ENCODE measurements at places on chromosomes 12 and 14. TPM values are rescaled to one million over a fixed set of nuclear protein-coding genes. Genes with fewer than 3 reads are reported as not detected.
A peak's percentile ranks its signal among the peaks of the same experiment; 100 is the strongest.

DNA sequence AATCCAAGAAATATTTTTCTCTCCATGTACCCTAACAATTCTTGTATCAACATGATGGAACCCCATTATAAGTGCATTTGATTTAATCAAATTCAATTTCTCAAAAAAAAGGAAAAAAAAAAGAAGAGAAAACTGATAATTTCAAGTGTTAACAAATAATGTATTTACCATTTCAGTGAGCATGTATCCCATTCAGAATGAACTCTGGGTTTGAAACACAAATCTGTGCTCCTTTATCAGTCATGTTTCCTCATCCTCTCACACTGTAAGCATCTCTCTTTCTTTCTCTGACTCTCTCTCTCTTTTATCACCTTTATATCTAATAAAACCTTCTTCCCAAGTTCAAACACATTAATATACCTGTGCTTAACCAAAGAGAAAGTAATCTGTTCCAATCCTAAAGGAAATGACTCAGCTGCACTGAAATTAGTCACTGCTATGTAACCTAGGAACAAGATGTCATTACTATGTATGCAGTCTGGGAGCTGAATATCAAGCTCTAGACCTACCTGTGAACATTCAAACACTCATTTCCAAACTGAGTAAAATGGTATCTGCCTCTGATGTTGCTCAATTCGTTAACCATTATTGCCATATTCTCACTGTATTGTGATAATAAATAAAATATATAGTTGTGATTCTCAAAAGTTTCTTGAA is 135.0 kb upstream of the LRIG3 start:
- no peak for DNase-seq
- H3K36me3 ChIP-seq, result no peaks in the 10 kb centered on the region
- H3K27me3 ChIP-seq, result no peaks in the 10 kb centered on the region

The STON2 gene
- 0.26 TPM for total RNA-seq

GRCh38 chr12:27502021-27502435 is 22.0 kb upstream of the PPFIBP1 start:
- DNase-seq, result no peak
- H3K4me1 ChIP-seq, result peaks cover 6% of the 10 kb centered on the region
- no peaks in the 10 kb centered on the region for H3K36me3 ChIP-seq

GRCh38 chr12:92953747-92954146 is 24.7 kb upstream of the EEA1 start:
- H3K4me3 ChIP-seq, result no peak overlapping the region
- no peak overlapping the region for H3K27ac ChIP-seq
- H3K27me3 ChIP-seq, result no peaks in the 10 kb centered on the region

DNA sequence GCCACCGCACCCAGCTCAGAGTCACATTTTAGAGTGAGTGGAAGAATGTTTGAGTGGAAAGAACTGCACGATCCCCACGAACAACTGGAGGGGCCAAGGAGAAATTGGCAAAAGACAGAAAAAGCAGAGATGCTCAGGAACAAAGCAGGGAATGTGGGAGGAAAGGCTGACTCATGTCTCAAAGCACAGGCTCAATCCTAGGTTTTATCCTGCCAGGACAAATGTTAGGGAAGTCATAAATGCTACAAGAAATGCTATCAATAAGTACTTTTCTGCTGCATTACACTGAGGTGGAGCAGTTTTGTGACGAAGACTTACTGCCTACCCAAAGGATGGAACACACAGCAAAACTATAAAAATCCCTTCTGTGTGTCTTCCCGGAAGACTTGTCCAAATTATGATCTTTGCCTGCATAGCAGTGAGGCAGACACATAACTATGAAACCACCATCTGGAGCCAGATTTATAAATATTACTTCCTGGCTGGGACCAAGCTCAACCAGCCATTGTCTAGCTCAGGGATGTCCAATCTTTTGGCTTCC is 26.7 kb downstream of the NIN start:
- H3K27ac ChIP-seq, result no peak overlapping the region
- H3K27me3 ChIP-seq, result no peaks in the 10 kb centered on the region
- H3K4me3 ChIP-seq, result no peak overlapping the region
- H3K36me3 ChIP-seq, result peaks cover 51% of the 10 kb centered on the region
- peaks cover 2% of the 10 kb centered on the region for H3K4me1 ChIP-seq
- no peak for DNase-seq

GRCh38 chr12:118326991-118327390 is 45.7 kb downstream of the TAOK3 start:
- no peaks in the 10 kb centered on the region for H3K27me3 ChIP-seq
- H3K36me3 ChIP-seq, result no peaks in the 10 kb centered on the region
- no peak overlapping the region for H3K27ac ChIP-seq
- DNase-seq, result no peak
- no peak overlapping the region for H3K4me3 ChIP-seq
- H3K4me1 ChIP-seq, result peaks cover 6% of the 10 kb centered on the region

- DNase-seq, result no peak
- peaks cover 2% of the 10 kb centered on the region for H3K36me3 ChIP-seq
- no peaks in the 10 kb centered on the region for H3K27me3 ChIP-seq
- no peak overlapping the region for H3K27ac ChIP-seq
- H3K4me3 ChIP-seq, result no peak overlapping the region
- H3K4me1 ChIP-seq, result no peaks in the 10 kb centered on the region
Measured at GRCh38 chr14:69240527-69241173, 19.3 kb upstream of the GALNT16 start.

- no peaks in the 10 kb centered on the region for H3K27me3 ChIP-seq
- no peaks in the 10 kb centered on the region for H3K36me3 ChIP-seq
- H3K4me1 ChIP-seq, result peaks cover 76% of the 10 kb centered on the region
- H3K27ac ChIP-seq, result peak overlapping the region; percentile 47
Measured at GRCh38 chr14:92516966-92517506, 3.5 kb downstream of the RIN3 start.

- DNase-seq, result no peak
- H3K27me3 ChIP-seq, result no peaks in the 10 kb centered on the region
- no peak overlapping the region for H3K27ac ChIP-seq
Measured at GRCh38 chr12:69846976-69847375, 21.9 kb downstream of the MYRFL start.

GRCh38 chr12:24127919-24128721 is 178.7 kb upstream of the SOX5 start:
- no peak overlapping the region for H3K27ac ChIP-seq
- no peaks in the 10 kb centered on the region for H3K27me3 ChIP-seq
- no peak overlapping the region for H3K4me3 ChIP-seq
- H3K36me3 ChIP-seq, result no peaks in the 10 kb centered on the region

DNA sequence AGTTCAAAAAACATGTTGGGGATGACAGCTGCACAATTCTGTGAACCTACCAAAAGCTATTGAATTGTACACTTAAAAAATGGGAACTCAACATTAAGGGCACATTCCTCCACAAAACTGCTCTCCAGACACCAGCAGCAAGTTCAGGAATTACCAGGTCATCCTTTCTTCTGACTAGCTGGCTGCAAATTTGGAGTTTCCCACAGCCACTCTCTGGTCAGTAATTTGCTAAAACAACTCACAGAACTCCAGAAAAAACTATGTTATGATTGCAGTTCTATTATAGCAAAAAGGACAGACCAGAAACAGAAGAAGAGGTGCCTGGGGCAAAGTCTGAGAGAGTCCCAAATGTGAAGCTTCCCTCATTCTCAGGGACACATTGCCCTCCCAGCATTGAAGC is 20.1 kb upstream of the PLEKHD1 start:
- H3K27me3 ChIP-seq, result no peaks in the 10 kb centered on the region
- H3K4me3 ChIP-seq, result no peak overlapping the region
- no peak for DNase-seq

DNA sequence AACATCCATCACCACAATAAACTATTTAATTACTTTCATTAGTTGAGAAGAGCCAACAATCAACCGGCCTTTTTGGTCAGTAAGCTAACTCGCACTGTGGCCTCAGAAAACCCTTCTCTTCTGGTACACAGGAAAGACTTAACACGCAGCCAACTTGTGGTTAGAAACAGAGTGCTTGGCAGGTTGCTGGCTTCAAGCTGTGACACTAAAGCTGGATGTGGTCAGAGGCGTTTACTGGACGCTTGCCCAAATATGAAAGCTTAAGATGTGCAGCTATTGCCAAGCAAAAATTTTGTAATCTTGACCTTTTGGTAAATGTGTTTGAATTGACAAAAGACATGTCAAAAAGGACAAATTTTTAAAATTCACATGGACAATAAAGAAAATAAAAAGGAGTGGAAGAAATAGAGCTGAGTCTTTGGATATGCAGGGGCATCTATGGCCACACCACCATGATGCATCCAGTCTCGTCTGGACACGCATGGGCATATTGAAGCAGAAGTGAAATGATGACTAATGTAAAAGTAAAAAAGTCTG is 2.6 kb upstream of the KLRK1 start:
- peaks cover 21% of the 10 kb centered on the region for H3K4me1 ChIP-seq
- H3K27ac ChIP-seq, result peak overlapping the region; percentile 68
- no peaks in the 10 kb centered on the region for H3K36me3 ChIP-seq
- no peaks in the 10 kb centered on the region for H3K27me3 ChIP-seq
- no peak overlapping the region for H3K4me3 ChIP-seq

GRCh38 chr14:88895116-88895515 is 70.7 kb downstream of the TTC8 start:
- no peak overlapping the region for H3K27ac ChIP-seq
- DNase-seq, result no peak
- no peaks in the 10 kb centered on the region for H3K4me1 ChIP-seq

The ALDH2 gene
- 3.5 TPM for total RNA-seq

- H3K27me3 ChIP-seq, result peaks cover 9% of the 10 kb centered on the region
- H3K36me3 ChIP-seq, result no peaks in the 10 kb centered on the region
- H3K4me3 ChIP-seq, result no peak overlapping the region
- H3K4me1 ChIP-seq, result no peaks in the 10 kb centered on the region
- H3K27ac ChIP-seq, result no peak overlapping the region
- DNase-seq, result no peak
Measured at GRCh38 chr12:106288494-106289195, 13.9 kb upstream of the TCP11L2 start.

DNA sequence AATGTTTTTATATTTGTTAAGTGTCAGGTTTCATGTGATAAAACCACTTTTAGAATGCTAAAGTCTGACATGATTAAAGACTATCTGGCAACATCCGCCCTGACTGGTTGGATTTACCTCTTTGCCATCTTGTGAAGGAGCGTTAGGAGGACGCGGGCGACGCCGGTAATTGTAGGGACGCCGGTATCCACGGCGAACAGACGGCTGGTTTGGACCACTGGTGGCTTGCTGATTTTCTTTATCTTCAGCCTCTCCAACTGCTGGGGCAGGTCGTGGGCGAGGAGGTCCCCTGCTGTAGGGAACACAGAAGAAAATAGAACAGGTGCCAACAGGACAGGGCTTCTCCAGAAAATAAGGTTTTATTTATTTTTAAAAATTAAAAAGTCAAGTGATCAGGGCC is 21.3 kb downstream of the YBX3 start:
- DNase-seq, result no peak
- no peaks in the 10 kb centered on the region for H3K27me3 ChIP-seq
- peaks cover 3% of the 10 kb centered on the region for H3K4me1 ChIP-seq
- H3K27ac ChIP-seq, result no peak overlapping the region
- H3K4me3 ChIP-seq, result no peak overlapping the region
- H3K36me3 ChIP-seq, result no peaks in the 10 kb centered on the region

The ESPL1 gene
- total RNA-seq, result 1.5 TPM

- peaks cover 11% of the 10 kb centered on the region for H3K4me1 ChIP-seq
- DNase-seq, result no peak
- no peak overlapping the region for H3K27ac ChIP-seq
- peaks cover 30% of the 10 kb centered on the region for H3K27me3 ChIP-seq
- no peak overlapping the region for H3K4me3 ChIP-seq
Measured at GRCh38 chr14:92254786-92255185, 68.2 kb upstream of the SLC24A4 start.

GRCh38 chr12:108826807-108827721 is 30.3 kb downstream of the SSH1 start:
- H3K27me3 ChIP-seq, result no peaks in the 10 kb centered on the region
- no peak overlapping the region for H3K4me3 ChIP-seq
- no peak for DNase-seq
- H3K27ac ChIP-seq, result no peak overlapping the region
- H3K36me3 ChIP-seq, result peaks cover 21% of the 10 kb centered on the region
- H3K4me1 ChIP-seq, result peaks cover 16% of the 10 kb centered on the region

The SERPINA12 gene
- not detected for total RNA-seq

All from T-cell (primary cell).